NB4 (cell line): ENCODE measurements at places on chromosomes 7 and 10.
A peak's percentile ranks its signal among the peaks of the same experiment; 100 is the strongest.

- no peak for DNase-seq
Measured at GRCh38 chr7:41692251-41692650, 10.6 kb downstream of the INHBA start.

DNA sequence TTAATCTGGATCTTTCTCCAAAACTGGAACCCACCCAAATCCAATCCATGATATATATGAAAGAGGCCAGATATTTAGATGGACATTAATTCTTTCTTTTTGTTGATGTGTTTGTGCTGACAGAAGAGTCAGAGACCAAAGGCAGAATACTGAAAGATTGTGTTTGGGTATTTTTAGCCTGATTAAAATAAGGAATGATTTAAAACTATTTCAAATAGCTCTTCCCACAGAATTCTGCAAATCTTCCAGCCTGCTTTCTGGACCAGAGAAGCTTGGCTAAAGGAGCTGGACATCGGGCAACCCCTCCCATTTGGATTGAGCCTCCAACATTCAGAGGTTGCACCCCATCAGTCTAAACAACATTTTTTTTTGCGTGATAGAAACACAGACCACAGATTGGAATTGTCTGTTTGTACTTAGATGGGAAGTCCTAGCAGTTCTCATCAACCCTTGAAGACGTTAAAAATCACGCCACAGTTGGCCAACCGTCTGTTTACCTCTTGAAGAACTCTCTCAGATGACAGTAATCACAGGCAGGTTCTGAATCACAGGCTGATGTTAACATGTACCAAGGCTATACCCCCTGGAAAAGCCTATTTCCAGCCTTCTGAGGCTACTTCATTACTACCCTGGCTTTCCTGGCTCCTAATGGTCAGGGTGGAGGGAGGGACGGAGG, 155.2 kb upstream of the NRP1 start:
- no peak for DNase-seq

GRCh38 chr10:124518366-124518765, 56.7 kb downstream of the LHPP start:
- DNase-seq: no peak

- DNase-seq: peak; percentile 57
Measured at GRCh38 chr7:83677180-83677866, 28.4 kb upstream of the SEMA3E start.

GRCh38 chr7:22863156-22863899, 40.7 kb upstream of the TOMM7 start:
- DNase-seq: no peak

DNA sequence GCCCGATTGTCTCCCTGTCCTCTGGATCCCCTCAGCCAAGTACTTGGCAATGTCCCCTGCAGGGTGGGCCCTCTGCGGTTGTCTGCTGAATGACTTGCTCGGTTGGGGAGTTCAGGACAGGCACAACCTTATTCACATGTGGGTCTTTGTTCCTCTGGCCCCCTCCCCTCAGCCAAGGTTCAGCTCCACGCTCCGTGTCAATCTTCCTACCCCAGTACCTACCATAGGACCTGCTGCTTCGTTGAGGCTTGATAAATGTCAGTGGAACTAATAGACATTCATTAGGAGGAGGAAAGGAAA, 7.1 kb downstream of the CPA5 start:
- no peak for DNase-seq

DNA sequence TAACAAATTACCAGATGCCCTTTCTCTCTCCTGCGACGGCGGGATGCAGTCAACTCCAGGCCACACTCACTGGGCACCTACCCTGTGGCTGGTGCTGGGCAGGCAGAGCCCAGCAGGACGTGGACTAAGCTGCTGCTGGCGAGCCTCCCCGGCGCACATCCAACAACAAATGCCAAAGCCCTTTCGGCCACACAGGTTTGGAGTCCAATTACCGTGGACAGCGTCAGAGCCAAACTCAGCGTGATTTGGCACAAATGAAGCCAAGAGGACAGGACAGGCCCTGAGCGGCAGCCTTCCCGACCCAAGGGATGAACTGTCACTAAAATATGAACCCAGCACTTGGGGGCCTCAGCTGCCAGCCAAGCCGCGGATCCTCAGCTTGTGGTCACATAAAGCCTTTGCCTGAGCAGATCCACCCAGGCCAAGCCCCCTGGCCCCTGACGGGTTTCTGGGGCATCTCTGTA, 28.4 kb downstream of the DAGLB start:
- peak; percentile 51 for DNase-seq

DNA sequence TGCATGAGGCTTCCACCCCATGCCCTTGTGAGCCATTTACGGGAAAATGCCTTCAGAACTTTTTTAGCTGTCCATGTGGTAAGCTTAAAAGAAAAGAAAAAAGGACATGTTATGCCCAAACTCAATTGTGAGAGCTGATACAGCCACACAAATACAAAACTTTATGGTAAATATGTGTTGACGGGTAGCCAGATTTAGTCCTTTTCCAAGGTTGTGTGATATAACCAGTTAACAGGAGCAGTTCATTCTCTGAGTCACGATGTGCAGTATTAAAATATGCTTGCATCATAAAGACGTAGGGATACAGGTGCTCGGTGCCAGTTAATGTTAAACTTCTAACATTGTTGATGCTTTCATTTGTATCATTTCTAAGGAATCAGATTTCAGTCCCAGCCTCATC, 350.4 kb downstream of the DNAJB6 start:
- no peak for DNase-seq

- no peak for DNase-seq
Measured at GRCh38 chr7:103487419-103487818, 41.4 kb upstream of the SLC26A5 start.

- DNase-seq: no peak
Measured at GRCh38 chr10:49549640-49550346, 10.9 kb upstream of the ERCC6 start.
